ENCODE measurements at places on chromosomes 16 and 17. TPM values are rescaled to one million over a fixed set of nuclear protein-coding genes. Genes with fewer than 3 reads are reported as not detected.

CMTM2 gene
- not detected for total RNA-seq

MAP3K14 gene
- 6.1 TPM for total RNA-seq

ZNF423 gene
- 3.5 TPM for total RNA-seq

TPSB2 gene
- total RNA-seq = 7.9 TPM

TMEM235 gene
- not detected for total RNA-seq

UBE2O gene
- total RNA-seq = 19.8 TPM

HOXB7 gene
- not detected for total RNA-seq

KRTAP1-1 gene
- total RNA-seq = not detected

TMC7 gene
- 1.1 TPM for total RNA-seq
